ENCODE measurements at places on chromosomes 4 and X.

GRCh38 chr4:120769227-120769626, 153.3 kb downstream of the PRDM5 start:
- DNase-seq = no peak

DNA sequence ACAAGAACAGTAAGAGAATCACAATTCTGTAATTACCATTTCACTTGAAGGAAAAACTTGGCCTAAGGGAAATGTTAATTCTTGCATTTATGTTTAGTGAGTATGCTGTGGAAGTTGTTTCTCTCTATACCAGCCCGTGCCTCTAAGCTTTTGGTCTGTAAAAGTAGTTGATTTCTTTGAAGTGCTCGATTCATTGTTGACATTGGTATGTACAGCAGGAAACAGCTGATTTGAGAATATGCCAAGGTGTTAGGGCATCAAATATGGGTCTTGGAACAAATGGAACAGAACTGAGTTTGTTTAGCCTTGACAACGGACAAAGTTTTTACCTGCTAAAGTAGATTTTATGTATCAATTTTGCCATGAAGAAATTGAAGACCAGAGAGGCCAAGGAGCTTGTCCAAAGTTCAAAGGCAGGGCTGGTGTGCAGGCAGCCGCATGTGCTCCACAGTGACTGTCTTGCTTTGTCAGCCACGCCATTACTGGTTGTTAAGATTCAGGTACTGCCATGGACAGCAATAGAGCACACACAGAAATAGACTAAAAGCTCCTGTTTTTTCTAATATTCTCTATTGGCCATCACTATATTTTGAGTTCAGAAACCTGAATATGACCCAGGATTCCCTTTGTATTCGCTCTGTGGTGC, 75.5 kb upstream of the TLR3 start:
- no peak for DNase-seq

GRCh38 chr4:99052902-99053301, 35.7 kb downstream of the ADH5 start:
- no peak for DNase-seq

DNA sequence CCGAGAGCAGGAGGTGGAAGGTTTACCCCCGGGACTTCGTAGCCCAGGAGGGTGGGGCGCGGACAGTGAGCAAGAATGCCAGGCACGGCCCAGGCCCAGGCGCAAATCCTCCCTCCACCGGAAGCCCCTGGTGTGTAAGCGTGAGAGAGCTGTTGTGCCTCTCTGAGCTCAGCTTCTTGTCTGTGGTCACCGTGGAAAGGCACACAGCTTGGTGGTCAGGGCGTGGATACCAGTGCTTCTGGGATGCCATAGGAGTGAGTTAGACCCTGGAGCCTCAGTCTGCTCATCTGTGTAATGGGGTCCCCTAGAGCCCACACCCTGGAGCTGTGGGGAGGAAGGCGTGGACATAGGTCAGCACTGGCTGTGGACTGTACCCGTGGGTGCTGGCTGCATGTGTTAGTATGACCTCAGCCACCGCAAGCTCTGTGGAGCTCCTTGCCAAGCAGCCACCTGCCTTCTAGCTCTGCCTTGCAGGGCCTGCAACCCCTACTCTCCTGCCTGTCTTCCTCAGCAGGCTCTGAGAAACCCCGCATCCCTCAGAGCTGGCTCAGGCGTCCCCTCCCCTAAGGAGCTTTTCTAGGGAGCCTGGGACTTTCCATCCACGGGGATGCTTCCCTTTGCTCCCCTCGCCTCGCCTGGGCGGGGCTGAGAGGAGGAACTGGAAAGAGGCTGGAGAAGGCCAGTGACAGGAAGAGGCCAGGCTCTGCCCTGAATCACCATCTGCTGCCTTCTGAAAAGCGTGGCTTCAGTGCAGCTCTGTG, 28.0 kb upstream of the AFAP1 start:
- no peak for DNase-seq

DNA sequence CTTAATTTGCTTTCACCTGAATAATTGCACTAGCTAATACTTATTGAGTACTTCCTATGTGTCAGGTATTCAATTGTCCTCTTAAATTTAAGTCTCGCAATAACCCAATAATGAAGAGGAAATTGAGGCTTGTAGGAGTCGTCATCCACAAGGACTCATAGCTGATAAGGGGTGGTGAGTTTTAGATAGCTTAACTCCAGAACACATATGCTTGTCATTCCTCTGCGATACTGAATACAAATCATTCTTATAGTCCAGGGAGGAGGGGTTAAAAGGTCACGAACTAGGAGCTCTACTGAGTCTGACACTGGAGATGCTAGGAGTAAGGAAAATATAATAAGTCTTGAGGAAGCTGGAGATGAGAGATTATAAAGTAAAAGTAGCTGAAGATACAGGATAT, 1.4 kb upstream of the PACRGL start:
- DNase-seq = no peak

GRCh38 chrX:18707426-18708049, at the start of gene PPEF1:
Gene PPEF1 (plus strand): TSS chrX:18707645. CDS start chrX:18707781, 136 bp downstream.
- no peak for DNase-seq

GRCh38 chr4:101958547-101958946, 168.0 kb downstream of the BANK1 start:
- DNase-seq = no peak

GRCh38 chrX:15014281-15014680, 141.1 kb downstream of the MOSPD2 start:
- no peak for DNase-seq

DNA sequence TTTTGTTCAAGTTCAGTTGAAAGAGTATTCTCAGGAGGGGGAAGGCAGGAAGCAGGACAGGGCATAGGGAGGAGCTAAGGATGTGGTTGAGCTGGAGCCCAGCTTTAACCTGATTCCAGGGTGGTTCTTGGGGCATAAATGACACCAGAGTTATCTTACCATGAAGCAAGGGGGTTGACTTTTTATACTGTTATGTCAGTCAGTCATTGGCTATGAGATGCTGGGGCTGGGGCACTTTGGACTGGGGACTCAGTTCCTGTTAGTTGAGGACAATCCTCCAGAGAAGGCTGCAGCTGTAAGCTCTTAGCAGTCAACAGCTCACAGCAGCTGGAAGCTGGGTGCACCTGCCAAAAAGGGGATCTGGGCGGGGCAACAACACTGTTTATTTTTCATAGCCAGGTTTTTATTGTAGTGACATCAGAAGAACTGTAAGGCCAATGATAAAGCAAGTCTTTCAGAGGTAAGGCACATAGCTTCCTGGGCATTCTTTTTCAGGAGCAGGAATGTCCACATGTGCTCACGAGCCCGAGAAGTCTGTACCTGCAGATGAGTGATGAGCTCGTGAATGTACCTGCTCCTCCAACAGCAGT, 78.5 kb downstream of the MID1IP1 start:
- no peak for DNase-seq

DNA sequence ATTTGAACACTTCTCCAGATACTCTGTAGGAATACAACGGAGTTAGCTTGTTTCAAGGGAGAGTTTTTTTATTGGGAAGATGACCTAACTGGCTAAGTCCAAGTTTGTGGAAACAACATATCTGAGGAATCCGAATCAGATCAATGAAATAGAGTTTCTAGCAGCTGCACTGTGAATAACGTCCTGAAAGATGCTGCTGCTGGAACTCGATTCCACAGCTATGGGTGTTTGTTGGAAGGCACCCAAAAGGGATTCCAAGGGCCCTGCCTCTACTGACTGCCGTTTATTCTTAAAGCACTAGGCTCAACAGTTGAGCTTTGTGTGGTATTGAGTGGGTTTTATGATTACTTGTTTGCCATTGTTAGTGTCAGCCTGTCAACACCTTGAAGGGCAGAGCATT, 6.6 kb upstream of the GBA3 start:
- DNase-seq = no peak

DNA sequence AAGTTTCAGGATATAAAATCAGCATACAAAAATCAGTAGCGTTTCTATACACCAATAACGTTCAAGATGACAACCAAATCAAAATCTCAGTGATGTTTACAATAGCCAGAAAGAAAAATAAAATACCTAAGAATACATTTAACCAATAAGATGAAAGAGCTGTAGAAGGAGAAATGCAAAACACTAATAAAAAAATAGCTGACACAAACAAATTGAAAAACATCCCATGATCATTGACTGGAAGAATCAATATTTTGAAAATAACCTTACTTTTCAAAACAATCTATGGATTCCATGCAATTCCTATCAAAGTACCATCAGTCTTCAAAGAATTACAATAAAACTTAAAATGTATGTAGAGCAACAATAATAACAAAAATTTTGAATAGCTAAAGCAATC, 1096.3 kb downstream of the FAT4 start:
- no peak for DNase-seq

DNA sequence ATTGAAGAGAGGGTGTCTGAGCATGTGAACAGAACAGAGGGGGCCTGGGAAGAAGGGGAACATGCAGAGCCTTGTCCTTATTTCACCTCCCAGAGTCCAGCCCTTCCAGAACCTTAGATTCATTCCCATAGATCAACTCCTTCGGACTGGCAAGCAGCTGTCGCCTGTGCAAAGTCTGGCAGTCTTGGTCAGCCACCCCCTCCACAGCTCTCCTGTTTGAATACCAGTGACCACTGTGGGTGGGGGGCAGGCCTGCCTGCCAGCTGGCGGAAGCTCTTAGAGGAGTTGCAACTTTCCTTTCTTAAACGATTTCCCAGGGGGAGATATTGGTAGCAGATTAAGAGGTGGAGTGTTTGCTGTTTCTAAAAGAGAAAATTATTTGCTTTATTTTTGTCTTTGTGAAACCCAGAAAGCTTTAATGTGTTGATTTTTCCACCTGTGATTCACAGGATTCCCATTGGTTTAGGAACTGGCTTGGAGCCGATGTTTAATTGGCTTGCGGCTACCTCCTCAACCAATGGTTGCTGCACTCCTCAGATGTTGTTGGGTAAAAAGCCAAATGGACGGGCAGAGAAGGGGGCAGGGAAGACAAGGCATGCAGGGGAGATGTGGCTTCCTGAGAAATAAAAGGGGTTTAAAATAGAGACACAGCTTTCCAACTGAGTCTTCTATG, 62.2 kb upstream of the PRPS1 start:
- peak; percentile 18 for DNase-seq

DNA sequence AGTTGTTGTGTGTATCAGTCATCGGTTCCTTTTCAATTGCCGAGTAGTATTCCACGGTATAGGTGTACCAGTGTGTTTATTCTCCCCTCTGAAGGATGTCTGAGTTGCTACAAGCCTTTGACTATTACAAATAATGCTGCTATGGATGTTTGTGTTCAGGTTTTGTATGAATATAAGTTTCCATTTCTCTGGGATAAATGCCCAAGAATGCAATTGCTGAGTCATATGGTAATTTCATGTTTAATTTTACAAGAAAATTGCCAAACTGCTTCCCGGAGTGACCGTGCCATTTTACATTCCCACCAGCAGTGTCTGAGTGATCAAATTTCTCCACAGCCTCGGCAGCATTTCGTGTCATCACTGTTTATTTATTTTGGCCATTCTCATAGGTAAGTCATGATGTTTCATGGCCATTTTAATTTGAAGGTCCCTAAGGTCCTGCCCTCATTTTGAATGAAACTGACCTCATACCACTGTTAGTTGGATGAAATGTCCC, 73.9 kb downstream of the IRF2 start:
- DNase-seq = no peak

GRCh38 chr4:9600246-9600645, 156.0 kb downstream of the DEFB131A start:
- DNase-seq = no peak

DNA sequence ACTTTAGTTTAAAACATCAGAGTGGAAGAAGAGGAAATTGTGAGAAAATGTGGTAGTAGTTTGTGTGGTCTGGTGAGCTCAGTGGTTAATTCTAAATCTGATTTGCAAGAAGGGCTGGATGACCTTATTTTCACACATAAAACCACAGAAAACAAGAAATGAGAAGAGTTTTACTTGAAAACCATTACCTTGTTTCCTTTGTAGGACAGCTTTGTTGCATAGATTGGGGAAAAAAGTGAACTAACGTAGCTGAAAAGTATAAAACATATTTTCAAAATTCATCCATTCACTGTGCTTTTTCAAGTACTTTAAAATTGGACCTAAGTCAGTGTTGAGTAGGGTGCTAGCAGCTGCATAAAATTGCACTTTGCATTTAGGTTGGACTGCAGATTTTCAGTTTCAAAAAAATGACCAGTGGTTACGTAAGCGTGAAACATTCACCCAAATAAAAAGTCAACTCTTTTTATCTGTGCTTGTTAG, 211.3 kb downstream of the ARHGAP10 start:
- DNase-seq = no peak

GRCh38 chr4:108081256-108081655, 87.5 kb downstream of the LEF1 start:
- no peak for DNase-seq

DNA sequence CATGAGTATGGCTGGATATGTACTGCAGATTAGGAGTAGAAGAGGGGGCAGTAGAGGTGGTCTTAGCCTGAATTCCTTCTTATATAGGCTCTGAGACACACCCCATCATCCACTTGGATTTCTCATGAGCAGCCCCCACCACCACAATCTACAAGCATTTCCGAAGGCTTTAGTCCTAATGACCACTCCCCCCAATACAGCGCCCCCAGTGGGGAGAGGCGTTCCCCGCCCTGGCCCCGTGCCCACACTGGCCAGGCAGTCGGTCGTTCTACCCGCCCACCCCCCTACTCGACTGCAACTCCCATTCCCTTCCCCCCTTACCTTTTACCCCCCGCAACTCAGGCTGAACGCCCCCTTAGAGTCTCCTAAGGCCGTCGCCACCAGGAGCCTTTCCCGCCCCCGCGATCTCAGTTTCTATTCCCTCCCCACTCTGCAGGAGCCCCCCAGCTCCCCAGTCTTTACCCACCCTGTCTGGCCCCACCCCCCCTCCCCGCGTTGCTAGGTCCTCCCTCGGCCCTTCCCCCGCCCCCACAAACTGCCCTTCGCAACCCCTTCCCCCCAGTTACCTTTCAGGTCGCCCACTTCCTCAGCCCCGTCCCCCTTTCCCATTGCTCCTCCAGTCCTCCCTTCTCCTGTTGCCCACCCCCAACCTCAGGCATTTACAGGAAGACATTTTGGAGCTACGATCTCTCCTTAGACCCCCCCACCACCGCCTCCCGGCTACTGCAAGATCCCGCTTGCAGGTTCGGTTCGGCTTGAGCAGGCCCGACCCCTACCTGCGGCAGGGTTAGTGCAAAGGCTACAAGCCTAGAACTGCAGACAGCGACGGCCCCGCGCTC, 468 bp downstream of the ZMYM3 start:
- peak; percentile 31 for DNase-seq

DNA sequence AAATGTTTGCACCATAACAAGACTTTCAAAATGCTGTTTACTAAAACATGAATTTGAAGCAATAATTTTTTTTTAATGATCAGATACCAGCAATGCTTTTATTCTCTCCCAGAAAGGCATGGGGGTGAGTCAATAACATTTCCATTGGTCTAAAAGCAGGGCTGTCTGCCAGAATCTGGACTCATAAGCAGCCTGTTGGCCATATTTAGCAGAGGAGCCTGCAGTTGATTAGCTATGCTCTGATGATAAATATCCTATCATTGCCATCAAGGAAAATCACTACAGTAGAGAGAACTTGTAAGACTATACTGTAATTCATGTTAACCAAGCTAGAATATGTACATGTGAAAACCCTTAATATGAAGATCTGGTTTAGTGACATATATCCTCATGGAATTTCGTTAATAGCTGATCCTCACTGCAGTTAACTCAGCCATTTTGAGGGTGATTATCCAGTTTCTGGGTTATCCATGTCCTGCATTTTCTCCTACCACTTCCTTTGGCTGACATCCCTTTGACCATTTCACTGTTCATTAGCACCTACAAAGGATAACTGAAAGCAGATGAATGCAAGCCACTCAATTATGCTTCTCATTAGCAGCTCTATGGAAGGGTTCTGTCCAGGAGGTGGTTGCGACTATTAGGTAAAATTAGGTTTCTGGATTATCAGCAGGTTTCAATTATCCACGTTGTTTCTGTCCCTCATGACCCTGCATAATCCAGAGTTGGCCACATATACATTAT, 72.9 kb upstream of the DIAPH2 start:
- DNase-seq = peak; percentile 37

GRCh38 chrX:135416546-135416945, 5.2 kb upstream of the SMIM10L2A start:
- DNase-seq = no peak

Data from right lung (tissue), 10 donors.